ENCODE measurements at places on chromosomes 11 and 22.

DNA sequence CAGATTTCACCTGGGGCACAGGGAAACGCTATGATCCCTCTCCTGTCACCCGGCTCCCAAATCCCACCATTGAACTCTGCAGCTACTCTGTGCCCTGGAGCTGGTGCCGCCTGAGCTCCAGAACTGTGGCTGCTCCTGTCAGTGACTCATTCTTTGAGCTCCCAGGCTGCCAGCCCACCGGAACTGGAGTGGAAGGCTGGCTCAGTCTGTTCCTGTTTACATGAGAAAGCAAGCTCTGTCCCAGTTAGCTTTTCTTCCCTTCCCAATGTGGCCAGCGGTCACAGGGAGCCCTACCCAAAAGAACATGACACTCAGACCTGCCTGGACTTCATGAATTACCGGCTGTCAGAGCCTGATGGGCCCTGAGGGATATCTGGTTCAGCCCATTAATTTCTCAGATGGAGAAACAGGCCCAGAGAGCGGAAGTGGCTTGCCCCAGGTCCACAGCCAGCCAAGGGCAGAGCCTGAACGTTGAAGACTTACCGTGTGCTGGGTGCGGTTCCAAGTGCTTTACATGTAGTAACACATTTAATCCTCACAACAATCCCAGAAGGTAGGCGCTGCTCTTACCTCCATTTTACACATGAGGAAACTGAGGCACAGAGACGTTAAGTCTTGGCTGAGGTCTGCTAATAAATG, 23.8 kb upstream of the IGSF22 start:
- peak; percentile 65 for DNase-seq

DNA sequence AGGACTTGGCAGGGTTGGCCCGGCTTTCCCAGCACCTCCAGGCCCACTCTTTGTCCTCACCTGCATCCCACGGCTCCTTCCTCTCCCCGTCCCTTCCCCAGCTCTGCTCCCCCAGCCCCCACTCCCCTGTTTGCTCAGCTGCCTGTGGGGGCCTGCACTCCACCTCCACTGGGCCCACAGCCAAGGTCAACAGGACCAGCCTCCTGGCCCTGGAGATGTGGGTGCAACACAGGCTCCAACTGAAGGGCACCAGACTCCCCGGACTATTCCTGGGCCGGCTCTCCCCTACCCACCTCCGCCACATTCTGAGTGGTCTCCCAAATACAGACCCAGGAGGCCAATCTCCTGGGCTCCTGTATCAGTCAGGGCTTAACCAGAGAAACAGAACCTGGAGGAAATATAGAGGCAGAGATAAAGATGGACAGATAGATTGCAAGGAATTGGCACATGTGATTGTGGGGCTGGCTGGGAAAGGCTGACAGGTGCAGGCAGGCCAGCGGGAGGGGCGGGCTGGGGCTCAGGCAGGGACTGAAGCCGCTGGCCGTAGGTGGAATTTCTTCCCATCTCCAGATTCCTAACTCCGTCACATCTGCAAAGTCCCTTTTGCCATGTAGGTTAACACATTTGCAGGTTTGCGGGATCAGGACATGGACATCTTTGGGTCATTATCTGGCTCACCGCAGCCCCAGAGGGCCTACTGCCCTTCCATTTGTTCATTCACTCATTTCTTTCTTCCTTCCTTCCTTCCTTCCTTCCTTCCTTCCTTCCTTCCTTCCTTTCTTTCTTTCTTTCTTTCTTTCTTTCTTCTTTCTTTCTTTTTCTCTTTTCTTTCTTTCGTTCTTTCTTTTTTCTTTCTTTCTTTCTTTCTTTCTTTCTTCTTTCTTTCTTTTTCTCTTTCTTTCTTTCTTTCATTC, 45.8 kb upstream of the MYH9 start:
- no peak for DNase-seq

DNA sequence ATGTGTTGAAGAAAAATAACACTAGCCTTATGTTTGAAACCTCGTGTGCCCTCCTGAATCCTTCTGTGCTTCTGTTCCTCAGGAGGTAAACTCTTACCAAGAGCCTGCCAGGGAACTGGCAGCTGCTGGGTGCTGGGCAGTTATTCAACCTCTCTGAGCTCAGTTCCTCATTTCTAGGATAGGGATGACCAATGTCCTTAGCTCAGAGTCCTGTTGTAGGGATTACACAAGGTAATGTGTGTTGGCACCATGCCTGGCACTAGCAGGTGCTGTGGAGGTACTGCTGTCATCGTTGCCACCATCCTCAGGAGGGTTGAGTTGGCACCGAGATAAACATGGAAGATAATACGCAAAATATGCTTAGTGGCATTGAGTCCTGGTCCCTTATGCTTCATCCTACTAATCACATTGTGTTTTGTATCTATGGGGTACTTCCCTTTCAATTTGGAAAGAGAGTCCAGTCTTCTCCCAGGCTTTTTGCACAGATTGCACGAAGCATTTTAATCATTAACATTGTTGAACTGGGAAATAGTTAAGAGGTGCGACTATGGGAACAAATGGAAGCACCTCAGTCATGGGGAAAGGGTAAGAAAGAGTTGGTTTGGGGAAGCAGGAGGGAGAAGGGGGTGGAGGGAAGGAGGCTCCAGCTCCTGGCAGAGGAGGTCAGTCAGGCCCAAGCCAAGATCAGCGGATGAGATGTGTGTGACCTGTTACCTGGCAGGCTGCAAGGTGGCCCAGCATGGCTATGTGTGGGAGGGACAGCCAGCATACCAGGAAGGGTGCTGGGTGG, 56.7 kb downstream of the CABIN1 start:
- DNase-seq, result no peak

GRCh38 chr11:17508791-17509190, 32.1 kb upstream of the ABCC8 start:
- no peak for DNase-seq

- DNase-seq, result no peak
These were observed 1.0 kb upstream of the C11orf86 start for GRCh38 chr11:66973956-66974580.
